ENCODE measurements at places on chromosomes 16 and 17.
A peak's percentile ranks its signal among the peaks of the same experiment; 100 is the strongest.

- no peak for DNase-seq
Observed at GRCh38 chr17:37312137-37312923, 63.5 kb upstream of the C17orf78 start.

GRCh38 chr17:27981978-27982377 is 60.5 kb upstream of the NLK start:
- DNase-seq = no peak

DNA sequence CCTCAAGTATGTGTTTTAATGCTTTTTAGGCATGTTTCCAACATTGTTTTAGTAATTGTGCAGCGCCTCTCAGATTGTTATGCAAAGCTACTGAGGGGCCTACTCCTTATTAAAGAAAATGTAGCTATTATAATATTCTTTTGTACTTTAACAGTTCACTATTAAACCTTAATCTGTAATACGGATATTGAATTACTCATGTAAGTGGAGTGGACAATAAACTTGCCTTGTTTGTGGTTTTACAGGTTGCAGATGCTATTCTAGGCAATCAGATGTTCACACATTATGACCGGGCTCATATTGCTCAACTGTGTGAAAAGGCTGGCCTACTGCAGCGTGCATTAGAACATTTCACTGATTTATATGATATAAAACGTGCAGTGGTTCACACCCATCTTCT is 41.0 kb downstream of the PTRH2 start:
- DNase-seq = no peak

DNA sequence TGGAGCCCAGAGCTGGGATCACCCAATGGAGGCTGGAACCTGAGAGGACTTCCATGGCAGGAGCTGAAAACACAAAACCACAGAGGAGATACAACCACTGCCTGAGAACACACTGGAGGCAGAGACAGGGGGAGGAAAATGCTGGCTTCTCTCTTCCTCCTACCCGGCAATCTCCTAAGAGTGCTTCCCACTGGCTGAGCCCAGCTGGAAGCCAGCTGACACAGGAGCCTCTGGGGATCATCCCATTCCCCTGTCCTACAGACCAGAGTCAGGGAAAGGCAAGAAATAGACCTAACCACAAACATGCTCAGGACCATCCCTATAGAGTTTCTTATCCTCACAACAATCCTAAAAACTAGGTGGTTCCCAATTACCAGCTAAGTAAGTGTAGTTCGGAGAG is 112.4 kb upstream of the CDH5 start:
- no peak for DNase-seq

DNA sequence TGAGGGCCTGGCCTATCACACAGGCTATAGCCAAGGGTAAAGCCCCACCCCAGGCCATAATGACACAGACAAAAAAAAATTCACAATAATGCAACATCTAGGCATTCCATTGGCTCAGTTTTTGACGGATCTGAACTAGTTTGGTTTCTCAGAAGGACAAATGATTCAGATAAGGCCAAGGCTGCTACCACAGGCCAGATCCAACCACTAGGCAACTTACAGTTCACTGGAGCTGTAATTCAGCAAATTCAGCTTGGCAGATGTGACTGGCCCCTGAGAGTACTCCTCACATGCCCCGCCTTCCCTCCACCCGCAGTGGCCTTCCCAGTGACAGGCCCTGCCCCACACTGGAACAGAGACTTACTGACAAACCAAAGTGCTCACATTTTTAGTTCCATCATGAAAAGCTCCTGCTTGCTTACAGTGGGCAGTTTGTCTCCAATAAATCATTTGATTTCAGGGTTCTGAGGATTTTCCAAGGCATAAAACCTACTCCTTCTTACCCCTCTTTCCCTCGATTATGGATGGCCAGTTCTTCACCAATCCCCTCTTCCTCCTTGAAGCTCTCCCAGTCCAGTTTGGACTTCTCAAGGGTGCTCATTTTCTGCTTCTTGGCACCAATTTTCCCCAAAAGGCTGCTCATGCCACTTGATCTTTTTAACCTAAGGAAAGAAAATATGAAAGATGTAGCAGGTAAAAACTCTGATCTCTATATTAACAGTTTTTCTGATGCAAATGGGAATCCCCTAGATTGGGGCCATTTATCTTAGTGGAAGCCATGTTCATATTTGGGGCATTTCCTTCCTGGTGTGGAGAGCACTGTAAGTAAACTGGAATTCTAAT is 53.3 kb upstream of the BCAR1 start:
- DNase-seq = peak; percentile 56

GRCh38 chr17:56257075-56257474 is 103.8 kb downstream of the ANKFN1 start:
- no peak for DNase-seq

GRCh38 chr17:58513267-58513964 is 1.0 kb downstream of the MTMR4 start:
- DNase-seq = no peak

GRCh38 chr17:47840001-47840741 is 902 bp downstream of the SCRN2 start:
- DNase-seq = no peak

GRCh38 chr17:10198509-10199249 is at the start of gene GAS7:
TSS of gene GAS7 (minus strand) at chr17:10198606.
- peak; percentile 76 for DNase-seq

- DNase-seq = no peak
Observed at GRCh38 chr17:47629826-47630225, 19.9 kb upstream of the KPNB1 start.

- DNase-seq = no peak
Observed at GRCh38 chr17:83156408-83156807, 77.0 kb downstream of the METRNL start.

DNA sequence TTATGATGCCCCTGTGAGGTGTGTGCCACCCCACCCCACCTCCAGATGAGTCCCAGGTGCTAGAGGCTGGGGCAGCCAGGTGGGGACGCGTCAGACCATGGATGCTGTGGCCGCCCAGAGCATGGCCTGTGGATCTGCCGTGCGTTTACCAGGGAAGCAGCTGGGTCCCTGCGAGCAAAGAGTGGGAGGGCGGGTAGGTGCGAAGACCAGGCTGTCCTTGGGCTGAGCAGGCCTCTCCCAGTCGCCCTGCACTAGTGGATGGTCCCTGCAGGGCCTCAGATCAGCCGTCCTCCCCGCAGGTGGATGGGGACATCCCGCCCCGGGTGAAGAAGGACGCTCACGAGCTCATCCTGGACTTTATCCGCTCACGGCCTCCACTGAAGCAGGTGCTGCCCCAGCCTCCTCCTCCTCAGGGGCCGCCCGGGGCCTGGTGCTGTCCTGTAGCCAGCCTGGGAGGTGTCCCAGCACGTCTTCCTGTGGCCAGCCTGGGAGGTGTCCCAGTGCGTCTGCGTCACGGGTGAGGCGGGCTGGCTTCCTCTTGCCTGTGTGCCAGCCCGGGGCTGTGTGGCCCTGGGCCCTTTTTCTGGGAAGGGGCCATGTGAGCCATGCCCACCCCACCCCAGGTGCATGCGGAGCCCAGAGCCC is 18.0 kb upstream of the TCF25 start:
- no peak for DNase-seq

GRCh38 chr17:42247734-42248133 is 28.5 kb downstream of the STAT5B start:
- no peak for DNase-seq

GRCh38 chr16:46974352-46974751 is 878 bp upstream of the DNAJA2 start:
- no peak for DNase-seq

DNA sequence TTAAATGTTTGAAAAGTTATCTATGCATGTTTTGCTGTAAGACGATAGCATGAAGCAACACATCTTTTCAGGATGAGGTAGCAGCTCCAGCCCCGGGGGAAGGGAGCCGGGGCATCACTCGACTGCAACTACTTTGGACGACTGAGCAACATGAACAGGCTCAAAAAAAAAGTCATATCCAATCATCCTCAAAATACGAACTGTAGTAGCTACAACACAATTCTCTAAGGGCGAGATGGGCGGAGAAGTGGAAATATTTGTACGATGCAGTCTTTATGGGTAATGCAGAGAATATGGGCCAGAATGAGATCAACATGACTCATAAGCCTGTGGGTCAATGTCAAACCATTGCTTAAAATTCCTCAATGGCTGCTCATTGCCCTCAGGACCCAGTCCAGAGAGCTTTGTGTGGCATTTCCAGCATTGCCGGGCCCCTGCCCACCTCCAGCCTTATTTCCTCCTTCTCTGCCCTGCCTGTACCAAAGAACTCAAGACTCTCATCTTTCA is 17.7 kb upstream of the SMURF2 start:
- DNase-seq = no peak

- DNase-seq = no peak
Observed at GRCh38 chr17:72380737-72381136, 259.9 kb downstream of the SOX9 start.

- DNase-seq = no peak
Observed at GRCh38 chr17:69358688-69359596, 32.0 kb upstream of the ABCA5 start.

- DNase-seq = no peak
Observed at GRCh38 chr16:4984174-4984990, 26.3 kb downstream of the SEC14L5 start.

DNA sequence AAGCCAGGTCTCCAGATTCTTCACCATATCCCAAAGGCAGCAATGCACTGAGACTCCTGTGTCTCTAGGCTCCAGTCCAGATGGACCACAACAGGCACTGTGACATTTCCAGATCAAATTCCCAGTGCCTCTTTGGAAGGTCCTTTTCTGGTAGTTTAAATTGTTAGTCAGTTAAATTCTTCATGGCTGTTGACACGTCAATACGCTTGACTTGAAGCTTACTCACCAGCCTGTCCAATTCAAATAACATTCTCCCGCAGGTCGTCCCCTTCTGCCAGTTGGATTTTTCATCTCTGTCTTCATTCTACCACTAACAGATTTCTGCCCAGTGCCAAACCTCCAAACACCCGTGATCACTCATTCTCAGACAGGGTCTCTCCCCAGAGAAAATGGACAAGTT is 86.7 kb downstream of the SHISA9 start:
- no peak for DNase-seq

DNA sequence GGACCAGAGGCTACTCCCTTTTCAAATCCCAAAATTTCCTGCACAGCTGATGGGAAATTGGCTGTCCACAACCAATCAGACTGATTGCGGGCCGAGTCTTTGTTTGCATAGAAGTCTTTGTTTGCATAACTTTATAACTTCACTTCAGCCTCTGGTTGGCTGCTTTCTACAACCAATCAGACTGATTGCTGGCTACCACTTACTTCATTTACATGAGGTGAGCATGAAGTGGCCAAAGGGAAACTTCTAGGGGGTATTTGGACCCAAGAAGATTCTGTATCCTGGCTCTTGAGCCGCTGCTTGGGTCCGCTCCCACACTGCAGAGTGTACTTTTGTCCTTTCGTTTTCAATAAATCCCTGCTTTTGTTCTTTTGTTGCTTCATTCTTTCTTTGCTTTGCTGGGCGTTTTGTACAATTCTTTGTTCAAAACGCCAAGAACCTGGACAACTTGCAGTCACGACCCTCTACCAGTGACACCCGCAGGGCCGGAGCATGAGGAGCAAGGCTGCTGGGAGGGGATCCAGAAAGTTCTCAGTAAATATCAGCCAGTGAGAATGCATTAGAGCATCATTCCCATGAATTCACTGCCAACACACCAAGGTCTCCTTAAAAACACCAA is 67.5 kb downstream of the IQCK start:
- DNase-seq = no peak

GRCh38 chr17:47860386-47860785 is 9.4 kb upstream of the SP6 start:
- no peak for DNase-seq

GRCh38 chr17:67217446-67217845 is 27.6 kb downstream of the HELZ start:
- DNase-seq = no peak

- DNase-seq = no peak
Observed at GRCh38 chr16:67248401-67249177, at the start of gene SLC9A5. TSS of gene SLC9A5 (plus strand) at chr16:67248979. CDS start at chr16:67249015, 36 bp downstream.

GRCh38 chr16:1526608-1527555 is 6.6 kb upstream of the TMEM204 start:
- DNase-seq = no peak

GRCh38 chr17:17507465-17508011 is 11.3 kb upstream of the RASD1 start:
- no peak for DNase-seq

GRCh38 chr16:11143372-11144035 is 112.5 kb downstream of the SOCS1 start:
- DNase-seq = no peak

- no peak for DNase-seq
Observed at GRCh38 chr16:64754279-64754678, 367.6 kb downstream of the CDH11 start.

DNA sequence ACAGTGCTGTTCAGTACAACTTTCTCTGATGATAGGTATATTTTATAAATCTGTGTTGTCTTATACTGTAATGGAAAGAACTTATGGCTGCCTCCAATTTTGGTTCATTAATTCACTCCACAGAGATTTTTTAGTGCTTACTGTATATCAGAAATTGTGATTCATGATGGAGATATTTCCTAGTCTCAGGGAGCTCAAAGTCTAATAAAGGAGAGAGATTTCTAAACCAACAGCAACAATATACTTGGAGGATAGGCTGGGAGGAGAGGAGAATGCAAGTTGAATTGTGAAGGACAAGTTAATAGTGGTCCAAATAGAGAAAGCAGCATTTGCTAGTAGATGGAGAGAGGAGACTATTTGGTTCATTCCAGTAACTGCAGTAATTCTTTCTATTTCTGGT is 63.5 kb downstream of the TANC2 start:
- DNase-seq = no peak

GRCh38 chr16:27471661-27472060 is 69.7 kb downstream of the IL21R start:
- no peak for DNase-seq

GRCh38 chr17:81254955-81255717 is 16.0 kb downstream of the NDUFAF8 start:
- DNase-seq = peak; percentile 89

DNA sequence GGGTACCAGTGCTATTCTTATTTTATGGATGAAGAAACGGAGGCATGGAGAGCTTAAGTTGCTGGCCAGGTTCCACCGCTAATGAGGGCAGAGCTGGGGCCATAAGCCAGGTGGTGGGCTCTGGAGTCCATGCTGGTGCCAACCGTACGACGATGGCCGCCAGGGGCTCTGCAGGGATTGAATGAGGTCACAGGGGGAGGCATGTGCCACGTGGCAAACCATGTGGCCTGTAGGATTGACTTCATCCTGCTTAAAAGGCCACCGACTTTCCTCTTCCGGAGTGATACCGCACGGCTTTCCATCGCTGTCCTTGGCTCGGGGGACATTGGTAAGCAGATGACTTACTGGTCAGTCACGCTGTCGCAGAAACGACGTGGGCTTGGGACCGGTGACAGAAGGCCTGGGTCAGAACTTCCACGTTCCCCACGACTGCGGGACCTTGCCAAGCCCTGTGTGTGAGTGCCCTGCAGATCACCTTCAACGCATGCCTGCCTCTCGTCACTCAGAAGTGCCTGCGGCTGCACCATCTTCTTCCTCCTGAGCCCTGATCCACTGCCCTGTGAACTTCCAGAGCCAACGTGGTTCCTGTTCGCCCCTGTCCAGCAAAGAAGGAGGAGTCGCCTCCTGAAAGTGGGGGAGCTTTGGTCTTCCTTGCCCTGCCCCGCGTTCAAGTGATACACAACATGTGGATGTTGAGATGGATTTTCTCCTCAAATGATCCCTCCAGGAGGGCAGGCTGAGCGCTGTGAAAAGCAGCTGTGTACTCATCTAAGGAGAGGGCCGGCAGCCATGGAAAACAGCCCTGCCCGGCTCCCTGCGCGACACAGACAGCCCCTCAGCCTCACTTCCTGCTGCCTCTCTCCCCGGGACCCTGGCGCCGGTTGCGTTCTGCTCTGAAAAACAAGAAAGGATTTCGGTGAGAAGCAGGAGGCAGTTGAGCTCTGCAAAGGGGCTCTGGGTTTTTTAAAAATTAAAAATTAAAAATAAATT is 176.7 kb downstream of the C16orf95 start:
- peak; percentile 56 for DNase-seq
